ENCODE measurements at places on chromosomes 2 and 18.

GRCh38 chr2:178265851-178266250 lies 71.5 kb downstream of the OSBPL6 start:
- no peak for DNase-seq

DNA sequence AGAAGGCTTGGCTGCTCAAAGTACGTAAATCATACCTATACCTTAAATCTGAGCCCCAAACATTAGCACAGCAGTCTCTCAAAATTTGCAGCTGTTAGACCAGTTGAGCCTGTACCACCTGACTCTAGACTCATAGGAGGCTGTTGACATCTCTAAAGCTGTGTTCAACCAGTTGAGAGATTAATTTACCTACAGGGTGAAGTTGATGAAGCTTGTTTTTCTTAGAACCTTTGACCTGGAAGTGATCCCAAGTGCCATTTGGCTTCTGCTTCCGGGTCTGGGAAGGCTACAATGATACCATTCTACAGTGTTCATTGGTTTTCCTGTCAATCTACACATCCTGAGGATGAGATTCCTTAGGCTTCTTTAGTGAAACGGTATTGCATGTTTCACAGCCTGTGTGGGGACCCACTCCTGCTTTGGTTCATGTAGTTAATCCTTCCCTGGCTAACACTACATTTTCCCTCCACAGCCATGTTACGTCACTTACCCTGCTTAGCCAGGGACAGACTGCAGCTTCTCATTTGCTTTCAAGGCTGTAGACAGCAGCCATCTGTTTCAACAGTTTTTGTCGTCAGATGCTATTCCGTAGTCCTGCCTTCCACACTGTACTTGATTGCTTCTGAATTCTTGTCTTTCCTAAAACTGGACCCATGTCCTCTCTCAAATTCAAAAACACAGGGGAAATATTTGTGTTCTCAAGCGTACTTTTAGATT lies 4.7 kb upstream of the IL1RL2 start:
- DNase-seq: no peak

- peak; percentile 84 for DNase-seq
Measured at GRCh38 chr2:1742681-1743395, 1.5 kb downstream of the PXDN start.

DNA sequence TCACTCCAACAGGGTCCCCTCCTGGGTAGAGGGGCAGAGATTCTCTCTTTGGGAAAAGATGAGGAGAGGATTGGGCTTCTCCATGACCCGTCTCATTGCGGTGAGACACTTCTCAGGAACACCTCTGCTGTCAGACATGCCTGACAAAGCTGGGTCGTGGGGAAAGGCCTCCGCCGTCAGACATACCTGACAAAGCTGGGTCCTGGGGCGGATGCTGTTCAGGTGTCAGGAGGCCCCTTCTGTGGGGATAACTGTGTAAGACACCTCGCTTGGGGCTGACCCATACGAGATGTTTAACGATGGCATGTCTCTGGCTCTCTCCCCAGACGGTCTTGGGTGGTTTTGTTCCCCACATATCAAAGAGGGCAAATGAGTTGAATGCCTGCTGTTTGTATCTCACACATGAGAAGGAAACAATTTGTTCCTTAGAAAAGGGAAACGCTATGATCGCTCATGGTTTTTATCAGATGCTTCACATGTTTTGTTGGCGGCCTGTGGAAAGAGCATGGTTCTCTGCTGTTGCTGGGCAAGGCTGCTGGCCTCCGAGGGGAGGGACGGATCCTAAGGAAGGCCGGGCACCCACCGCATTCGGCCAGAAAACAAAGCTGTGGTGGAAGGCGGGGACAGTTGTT lies 40.8 kb upstream of the PXDN start:
- no peak for DNase-seq

DNA sequence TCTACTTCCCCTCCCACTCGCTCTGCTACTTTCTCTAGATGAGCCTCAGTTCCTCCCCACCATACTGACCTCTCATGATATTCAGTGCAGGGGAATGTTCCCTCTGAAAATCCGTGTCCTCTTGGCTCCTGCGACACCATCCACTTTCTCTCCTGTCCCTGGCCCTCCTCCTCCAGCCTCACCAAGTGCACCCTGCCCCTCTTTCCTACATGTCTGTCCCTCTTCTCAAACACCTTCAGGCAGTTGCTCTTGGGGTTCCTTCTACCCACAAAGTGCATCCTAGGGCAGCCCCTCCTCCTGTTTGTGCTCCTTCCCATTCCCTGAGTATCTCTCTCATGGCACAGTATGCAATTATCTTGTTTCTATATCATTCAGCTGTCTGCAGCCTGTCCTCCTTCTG lies 246.4 kb upstream of the RAB6C start:
- no peak for DNase-seq

DNA sequence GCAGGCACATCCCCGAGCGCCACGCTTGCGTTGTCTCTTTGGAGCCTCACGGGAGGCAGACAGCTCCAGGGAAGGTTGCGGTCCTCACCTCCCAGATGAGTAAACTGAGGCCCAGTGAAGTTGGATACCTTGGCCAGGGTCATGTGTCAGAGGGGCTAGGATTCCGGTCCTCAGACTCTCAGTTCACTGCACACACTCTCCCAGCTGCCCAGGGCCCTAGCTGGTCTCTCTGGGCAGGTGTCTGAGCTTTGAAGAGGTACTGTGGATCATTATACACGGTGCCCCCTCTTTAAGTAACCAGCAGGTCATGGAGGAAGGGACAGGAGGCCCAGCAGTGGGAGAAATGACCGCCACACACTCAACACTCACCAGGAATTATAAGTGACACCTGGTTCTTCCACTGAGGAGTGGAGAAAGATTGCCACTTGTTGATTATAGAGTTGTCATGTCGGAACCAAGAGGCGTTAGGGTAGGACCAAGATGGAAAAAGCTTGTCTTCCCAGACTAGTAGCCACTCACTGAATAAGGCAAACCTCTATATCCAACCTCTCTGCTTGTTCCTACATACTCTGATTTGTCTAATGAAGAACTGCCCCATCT lies 588 bp downstream of the TMEM214 start:
- DNase-seq: no peak

DNA sequence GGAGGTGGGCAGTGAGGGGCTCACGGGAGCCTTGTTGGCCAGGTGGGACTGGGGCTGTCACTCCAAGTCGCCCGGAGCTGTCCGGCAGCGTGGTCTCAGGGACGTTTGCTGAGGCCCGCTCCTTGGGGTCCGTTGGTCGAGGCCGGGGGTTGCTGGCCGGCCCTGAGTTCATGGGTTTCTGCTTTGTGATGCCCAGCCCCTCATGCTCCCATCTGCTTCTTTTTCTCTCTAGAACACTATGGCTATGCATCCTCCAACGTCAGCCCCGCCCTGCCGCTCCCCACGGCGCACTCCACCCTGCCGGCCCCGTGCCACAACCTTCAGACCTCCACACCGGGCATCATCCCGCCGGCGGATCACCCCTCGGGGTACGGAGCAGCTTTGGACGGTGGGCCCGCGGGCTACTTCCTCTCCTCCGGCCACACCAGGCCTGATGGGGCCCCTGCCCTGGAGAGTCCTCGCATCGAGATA lies 14.5 kb downstream of the NFATC1 start:
- DNase-seq: no peak

- DNase-seq: no peak
Measured at GRCh38 chr18:5961828-5962150, 66.5 kb upstream of the TMEM200C start.

DNA sequence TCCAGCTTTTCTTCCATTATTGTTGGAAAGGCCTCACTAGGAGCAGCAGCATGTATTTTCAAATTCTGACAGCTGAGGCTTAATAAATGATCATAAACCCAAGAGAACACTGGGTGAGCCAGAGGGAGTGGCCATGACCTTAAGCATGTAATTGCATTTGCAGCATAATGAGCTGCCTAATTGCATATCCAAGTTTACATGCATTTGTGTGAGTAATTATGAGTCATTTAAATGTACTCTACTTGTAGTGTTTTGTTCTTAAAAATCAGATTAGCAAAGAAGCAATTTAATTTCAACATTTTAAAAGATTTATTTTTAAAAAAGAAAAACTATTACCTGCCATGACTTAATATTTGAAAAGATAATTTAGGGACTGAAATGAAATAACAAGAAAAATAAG lies 74.8 kb downstream of the NOL10 start:
- no peak for DNase-seq

- no peak for DNase-seq
Measured at GRCh38 chr2:175062787-175063585, 57.8 kb upstream of the CHN1 start.

DNA sequence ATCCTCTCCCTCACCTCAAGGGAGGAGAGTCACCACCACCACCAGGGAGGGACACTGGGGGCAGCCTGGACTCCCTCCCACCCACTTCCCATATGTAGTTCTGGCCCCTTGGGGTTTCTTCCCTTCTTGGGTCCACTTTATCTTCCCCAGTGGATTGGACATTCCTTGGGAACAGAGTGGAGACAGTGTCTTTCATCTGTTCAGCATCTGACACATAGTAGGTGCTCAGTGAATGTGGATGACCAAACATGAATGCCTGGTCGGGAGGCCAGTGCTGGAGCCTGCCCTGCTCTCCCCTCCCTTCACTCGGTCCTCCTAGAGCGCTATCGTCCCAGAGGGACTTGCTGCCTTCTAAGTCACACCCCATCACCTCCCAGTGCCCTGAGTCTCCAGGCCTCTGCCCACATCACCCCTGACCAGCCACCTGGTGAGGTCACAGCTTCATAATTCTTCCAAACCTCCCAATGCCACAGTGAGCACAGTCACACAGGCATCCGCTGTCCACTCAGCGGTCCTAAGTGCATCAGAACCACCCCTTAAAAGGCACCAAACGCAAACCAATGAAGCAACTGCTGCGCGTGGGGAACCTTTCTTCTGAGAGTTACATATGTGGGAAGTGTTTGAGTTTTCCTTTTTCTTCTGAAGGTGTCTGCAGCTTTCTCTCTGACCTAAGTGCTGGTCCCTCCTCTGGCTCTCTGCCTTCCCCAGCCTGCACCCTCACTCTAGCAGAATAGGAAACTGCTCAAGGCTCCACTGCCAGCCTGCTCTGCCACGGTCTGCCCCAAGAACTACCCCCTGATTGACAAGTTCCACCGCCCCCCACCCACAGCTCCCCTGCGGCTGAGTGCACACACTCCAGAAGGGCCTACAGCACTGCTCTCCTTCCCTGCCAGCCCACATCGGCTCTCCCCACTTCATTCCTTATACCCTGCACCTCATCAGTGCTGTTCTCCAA lies 7.2 kb upstream of the SFXN5 start:
- DNase-seq: no peak

- no peak for DNase-seq
Measured at GRCh38 chr2:98465456-98466226, 21.0 kb downstream of the INPP4A start.
